ENCODE measurements at places on chromosomes 2 and 18. TPM values are rescaled to one million over a fixed set of nuclear protein-coding genes. Genes with fewer than 3 reads are reported as not detected.

KCNJ3 gene
- 0.30 TPM for polyA plus RNA-seq

SERPINB2 gene
- polyA plus RNA-seq = 0.13 TPM

CERS6 gene
- polyA plus RNA-seq = 23.8 TPM

FMNL2 gene
- 89.6 TPM for polyA plus RNA-seq

MROH2A gene
- 1.3 TPM for polyA plus RNA-seq

IGFBP2 gene
- 136 TPM for polyA plus RNA-seq

LIPT1 gene
- 17.4 TPM for polyA plus RNA-seq

GALNT13 gene
- polyA plus RNA-seq = 4.3 TPM

IL37 gene
- 0.65 TPM for polyA plus RNA-seq

DNA sequence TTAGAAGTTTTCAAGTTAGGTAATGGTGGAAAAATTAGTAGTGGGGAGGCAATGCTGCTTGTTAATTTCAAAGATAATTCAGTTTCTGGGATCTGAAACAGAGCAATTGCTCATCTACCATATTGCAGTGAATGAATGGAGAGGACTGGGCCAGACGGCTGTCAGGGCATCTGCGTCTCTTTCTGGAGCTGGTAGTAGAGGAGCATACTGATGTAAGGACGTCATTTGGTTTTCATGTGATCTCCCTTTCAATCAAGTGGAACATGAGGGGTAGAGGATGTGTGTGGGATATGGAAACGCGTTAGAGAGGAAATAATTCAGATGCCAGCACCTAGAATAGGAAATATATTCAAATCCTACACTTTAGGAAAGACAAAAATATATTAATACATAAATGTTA is 490.3 kb downstream of the ADCYAP1 start:
- no peak for DNase-seq

DNA sequence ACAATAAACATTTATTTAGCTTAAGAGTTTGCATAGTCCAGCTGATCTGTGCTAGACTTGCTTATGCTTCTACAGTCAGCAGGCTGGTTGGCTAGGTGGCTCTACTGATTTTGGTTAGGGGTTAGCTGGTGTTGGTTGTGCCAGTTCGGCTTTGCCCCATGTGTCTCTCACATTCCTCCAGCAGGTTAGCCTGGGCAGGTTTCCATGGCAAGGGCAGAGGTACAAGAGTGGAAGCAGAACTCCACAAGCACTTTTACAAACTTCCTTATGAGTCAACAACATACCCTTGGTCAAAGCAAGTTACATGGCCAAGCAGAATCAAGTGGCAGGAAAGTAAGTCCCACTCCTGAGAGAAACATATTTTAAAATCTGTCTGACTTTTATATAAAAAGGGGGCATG is 82.3 kb downstream of the SS18 start:
- DNase-seq = no peak

- no peak for DNase-seq
Measured at GRCh38 chr2:162974771-162975170, 136.2 kb upstream of the KCNH7 start.

DNA sequence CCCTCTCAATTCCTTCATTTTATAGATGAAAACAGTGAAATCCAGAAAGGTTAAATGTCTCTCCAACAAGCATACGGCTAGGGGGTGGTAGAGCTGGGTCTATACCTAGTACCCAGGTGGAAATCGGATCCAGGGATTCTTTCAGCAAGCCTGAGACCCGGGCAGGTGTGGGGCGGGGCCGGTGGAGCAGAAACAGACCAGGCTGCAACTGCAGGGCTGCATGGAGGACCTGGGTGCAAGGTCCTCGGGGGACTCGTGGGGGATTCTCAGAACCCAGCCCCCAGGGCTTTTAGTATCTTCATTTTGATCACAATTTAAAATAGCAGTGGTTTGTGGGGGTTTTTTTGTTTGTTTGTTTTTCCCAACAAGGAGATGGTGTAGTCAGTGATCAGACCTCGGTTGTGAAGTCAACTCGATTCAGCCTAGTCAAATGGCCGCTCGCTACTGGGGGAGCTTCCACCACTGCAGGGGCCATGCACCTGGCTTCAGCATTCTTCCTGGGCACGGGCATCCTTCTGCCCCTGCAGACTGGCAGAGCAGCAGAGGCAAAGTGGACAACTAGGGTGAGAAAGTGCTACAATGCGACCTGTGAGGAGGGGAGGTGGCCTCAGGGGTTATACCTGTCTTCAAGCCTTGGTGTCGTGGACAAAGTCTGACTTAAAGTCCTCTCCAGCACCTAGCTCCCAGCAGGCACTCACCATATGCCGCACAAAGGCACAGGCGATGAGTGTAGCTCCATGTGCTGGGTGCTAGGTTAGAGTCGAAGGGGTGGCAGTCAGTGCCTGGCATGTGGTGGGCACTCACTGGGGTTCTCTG is 46.3 kb downstream of the GORASP2 start:
- DNase-seq = no peak

- peak; percentile 9 for DNase-seq
Measured at GRCh38 chr18:41343808-41344207, 611.2 kb upstream of the PIK3C3 start.

DNA sequence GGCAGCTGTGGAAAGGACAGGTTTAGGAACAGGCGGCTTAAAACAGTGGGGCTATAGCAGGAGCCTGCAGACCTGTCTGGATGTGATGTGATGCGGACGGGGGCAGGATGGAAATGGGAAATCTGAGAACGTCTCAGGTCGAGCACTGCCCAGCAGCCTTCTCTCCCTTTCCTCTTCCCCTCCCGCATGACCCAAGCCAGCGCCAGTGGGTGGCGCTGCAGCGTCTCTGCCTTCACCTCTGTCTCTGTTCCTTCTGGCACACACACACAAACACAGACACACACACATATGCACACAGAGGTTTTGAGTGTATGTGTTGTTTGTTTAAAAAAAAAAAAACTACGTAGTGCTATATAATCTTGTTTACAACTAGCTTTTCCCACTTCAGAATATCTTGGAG is 82.0 kb upstream of the SLC66A3 start:
- peak; percentile 42 for DNase-seq

DNA sequence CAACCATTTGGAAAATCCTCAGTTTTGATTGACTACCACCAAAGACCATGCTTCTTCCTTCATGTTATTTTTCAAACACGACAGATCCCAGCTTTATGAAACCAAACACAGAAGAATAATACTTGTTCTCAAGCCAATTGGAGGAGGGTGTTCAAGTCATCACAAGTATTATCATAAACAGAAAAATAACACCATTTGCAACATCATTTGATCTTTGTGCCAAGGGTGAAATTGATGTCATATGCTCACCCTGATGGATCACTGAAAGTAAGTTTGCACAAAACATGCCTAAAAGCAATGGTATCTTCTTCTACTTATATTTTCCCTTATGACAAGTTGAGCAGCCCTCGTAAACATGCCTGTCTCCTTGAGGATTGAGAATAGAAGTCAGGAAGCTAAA is 448.0 kb upstream of the ZEB2 start:
- DNase-seq = no peak

GRCh38 chr2:23568211-23568610 is 183.2 kb downstream of the KLHL29 start:
- DNase-seq = no peak

DNA sequence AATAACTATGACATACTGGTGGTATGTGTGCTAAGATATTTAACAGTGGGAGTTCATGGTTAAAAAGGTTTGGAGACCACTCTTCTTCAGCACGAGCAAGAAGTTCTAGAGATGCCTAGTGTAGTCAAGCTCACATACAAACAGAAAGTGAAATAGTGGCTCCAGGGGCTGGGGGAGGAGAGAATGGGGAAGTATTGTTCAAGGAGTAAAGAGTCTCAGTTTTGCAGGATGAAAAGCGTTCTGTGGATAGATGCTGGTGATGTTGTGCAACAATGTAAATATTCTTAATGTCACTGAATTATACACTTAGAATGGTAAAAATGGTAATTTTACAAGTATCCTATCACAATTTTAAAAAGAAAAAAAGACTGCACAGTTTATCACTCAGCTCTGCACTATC is 29.0 kb upstream of the EPAS1 start:
- DNase-seq = no peak

- DNase-seq = no peak
Measured at GRCh38 chr2:34848691-34849090, 1249.6 kb upstream of the FAM98A start.

DNA sequence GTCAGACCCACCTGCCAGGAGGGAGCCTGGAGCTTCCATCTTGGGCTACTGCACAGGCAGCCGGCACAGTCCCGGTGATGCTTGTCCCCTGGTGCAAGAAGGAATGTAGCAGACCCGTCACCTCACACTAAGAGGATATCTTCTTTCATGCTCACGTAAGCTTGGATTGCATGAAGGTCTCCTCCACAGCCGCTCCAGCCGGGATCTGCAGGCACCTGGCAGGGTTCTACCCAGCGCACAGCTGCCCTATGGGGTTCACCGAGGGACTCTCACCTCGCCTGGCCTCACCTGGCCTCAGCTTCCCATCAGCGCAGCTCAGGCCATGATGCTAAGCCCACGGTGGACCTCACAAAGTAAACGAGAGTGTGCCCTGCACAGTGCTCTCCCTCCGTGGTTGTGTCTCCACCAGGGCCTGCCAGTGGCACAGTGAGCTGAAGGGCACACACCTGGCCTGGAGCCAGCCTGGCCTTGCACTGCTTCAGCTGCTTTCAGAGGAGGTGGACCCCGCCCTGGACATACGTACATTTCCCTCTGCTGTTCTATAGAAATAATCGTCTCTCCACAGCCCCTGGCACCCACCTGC is 239.1 kb downstream of the SEPTIN10 start:
- DNase-seq = no peak

GRCh38 chr2:12141618-12142258 is 395.3 kb downstream of the LPIN1 start:
- no peak for DNase-seq

DNA sequence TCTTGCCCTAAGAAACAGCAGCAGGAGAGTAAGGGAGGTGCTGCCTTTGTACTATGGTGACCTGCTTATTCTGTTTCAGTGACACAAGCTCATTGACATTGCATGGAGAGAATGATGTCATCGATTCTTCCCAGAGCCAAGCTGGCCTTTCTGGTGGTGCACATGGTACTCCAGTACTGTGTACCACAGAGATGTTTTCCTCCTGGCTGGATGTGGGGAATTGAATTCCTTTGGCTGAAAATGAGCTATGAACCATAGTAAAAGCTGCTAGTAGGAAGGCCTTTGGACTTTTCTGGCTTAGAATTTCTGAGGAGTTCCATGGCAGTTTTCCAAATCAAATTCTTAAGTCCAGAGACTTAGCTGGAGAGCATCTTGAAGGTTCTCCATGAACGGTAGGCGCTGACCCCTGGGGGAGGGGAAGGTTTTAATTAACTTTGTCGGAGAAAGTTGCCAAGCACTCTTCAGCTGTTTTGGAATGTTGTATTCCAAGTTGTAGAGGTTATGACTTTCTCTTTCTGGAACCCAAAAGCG is 17.1 kb upstream of the B3GNT2 start:
- peak; percentile 53 for DNase-seq

DNA sequence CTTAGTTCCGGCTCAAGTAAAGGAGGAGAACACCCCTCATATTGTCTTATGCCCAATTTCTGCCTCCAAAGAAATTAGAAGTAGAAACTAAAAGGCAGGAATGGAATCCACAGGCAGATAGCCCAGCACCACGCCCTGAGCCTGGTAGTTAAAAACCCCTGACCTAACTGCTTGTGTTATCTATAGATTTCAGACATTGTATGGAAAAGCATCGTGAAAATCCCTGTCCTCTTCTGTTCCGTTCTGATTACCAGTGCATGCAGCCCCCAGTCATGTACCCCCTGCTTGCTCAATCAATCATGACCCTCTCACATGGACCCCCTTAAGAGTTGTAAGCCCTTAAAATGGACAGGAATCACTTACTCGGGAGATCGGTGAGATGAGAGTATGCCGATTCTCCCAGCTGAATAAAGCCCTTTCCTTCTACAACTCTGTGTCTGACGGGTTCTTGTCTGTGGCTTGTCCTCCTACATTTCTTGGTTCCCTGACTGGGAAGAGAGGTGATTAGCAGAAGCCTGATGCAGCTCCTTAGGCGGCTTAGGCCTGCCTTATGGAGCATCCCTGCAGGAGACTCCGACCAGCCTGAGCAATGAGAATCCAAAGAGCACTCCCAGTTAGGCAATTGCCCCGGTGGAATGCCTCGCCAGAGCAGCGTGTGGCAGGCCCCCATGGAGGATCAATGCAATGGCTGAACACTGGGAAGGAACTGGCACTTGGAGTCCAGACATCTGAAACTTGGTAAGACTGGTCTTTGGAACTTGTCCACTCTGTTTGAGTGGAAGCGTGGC is 362.6 kb upstream of the TCF4 start:
- DNase-seq = no peak

- no peak for DNase-seq
Measured at GRCh38 chr18:62334120-62334519, 9.0 kb downstream of the TNFRSF11A start.

DNA sequence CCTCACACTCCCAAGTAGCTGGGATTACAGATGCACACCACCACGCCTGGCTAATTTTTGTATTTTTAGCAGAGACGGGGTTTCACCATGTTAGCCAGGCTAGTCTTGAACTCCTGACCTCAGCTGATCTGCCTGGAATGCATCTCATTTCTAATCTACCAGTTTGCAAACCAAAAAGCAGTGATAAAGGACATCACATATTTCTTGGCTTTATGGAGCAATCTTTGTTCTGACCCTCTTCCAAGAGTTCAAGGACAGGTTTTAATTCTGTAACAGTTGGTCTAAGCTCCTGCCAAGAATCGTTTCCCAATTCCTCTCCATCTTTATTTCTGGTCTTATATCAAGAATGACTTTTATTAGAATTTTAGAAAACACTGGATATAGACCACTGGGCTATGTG is 67.7 kb downstream of the SLC40A1 start:
- DNase-seq = no peak

- DNase-seq = peak; percentile 65
Measured at GRCh38 chr2:9554921-9555296, 721 bp downstream of the ADAM17 start.

Measured in right lung (tissue), 10 donors.